ENCODE measurements at places on chromosomes 2 and 18. TPM values are rescaled to one million over a fixed set of nuclear protein-coding genes. Genes with fewer than 3 reads are reported as not detected.

The TPO gene
- polyA plus RNA-seq, result 0.21 TPM

The ACOXL gene
- polyA plus RNA-seq, result 0.68 TPM

The MALT1 gene
- 33.5 TPM for polyA plus RNA-seq

The LOXHD1 gene
- polyA plus RNA-seq, result 1.2 TPM

The GYPC gene
- polyA plus RNA-seq, result 54.9 TPM

The RGPD3 gene
- 0.51 TPM for polyA plus RNA-seq

The GKN2 gene
- not detected for polyA plus RNA-seq

The DPP10 gene
- 12.1 TPM for polyA plus RNA-seq

The RRM2 gene
- polyA plus RNA-seq, result 56.2 TPM

The ALPP gene
- not detected for polyA plus RNA-seq

The ZSCAN30 gene
- 35.4 TPM for polyA plus RNA-seq

The SMYD1 gene
- polyA plus RNA-seq, result not detected

The MC4R gene
- 0.18 TPM for polyA plus RNA-seq

The WDR35 gene
- 23.5 TPM for polyA plus RNA-seq

The GTF3C2 gene
- 70.1 TPM for polyA plus RNA-seq

The RIT2 gene
- not detected for polyA plus RNA-seq

The ARHGEF33 gene
- polyA plus RNA-seq, result 2.1 TPM

The ABCA12 gene
- 0.24 TPM for polyA plus RNA-seq

The OSBPL1A gene
- 57.4 TPM for polyA plus RNA-seq
